Activated B cell treated with CpG ODN at 0.5 μM for 24 hours (primary cell): ENCODE measurements at places on chromosomes 7 and 10.

DNA sequence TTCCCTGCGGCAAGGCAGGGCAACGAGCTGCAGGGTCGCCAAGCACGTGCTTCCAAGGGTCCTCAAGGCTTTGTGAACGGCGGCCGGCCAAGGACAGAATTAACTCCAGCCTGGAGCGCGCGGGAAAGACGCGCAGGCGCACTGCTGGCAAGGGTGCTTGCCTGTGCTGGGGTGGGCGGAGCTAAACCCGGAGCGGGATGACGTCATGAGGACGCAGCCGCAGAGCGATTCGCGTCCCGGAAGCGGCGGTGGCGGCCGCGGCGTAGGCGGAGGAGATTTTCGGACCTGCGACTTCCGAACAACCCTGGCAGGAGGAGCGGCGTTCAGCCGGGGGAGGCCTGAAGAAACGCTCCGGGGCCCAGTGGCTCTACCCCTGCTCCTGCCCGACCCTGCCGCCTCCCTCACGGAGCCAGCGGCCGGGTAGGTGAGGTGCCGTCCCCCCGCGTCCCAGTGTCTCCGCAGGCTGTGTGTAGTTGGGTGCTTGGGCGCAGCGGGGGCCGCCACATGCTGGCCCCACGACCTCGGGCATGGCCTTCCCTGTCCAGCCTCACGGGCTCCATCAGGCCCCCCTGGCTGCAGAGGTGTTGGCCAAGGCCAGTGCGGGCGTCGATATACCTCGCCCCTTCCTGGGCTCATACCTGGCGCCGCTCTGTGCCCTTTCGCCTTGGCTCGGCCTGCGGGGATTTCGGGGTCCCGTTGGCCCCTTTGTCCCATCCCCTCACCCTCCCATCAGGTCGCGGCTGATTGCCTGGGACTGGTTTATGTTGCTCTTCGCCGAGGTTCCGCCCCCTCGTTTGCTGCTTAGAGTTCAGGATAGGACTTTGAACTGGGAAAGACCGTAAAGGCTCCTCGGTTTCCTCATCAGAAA lies at the start of gene ZFYVE27:
TSS of gene ZFYVE27 (plus strand) at position 227 of the 868 bp plus-strand sequence. CDS start 1,350 bp downstream, outside the sequence.
- peak; percentile 94 for DNase-seq

- no peak for DNase-seq
These were observed 155.7 kb downstream of the PTPRN2 start for GRCh38 chr7:158431941-158432347.

GRCh38 chr7:128937271-128937646 lies 468 bp upstream of the IRF5 start:
- DNase-seq = no peak

- DNase-seq = no peak
These were observed 62.1 kb upstream of the COL13A1 start for GRCh38 chr10:69739634-69740033.

- no peak for DNase-seq
These were observed 67.8 kb downstream of the ZNF248 start for GRCh38 chr10:37789590-37789989.

GRCh38 chr10:83592337-83592935 lies 546.9 kb upstream of the GHITM start:
- DNase-seq = no peak

GRCh38 chr10:7388602-7389001 lies 22.2 kb downstream of the SFMBT2 start:
- no peak for DNase-seq

- DNase-seq = no peak
These were observed 1110.8 kb upstream of the POT1 start for GRCh38 chr7:126040114-126041045.

DNA sequence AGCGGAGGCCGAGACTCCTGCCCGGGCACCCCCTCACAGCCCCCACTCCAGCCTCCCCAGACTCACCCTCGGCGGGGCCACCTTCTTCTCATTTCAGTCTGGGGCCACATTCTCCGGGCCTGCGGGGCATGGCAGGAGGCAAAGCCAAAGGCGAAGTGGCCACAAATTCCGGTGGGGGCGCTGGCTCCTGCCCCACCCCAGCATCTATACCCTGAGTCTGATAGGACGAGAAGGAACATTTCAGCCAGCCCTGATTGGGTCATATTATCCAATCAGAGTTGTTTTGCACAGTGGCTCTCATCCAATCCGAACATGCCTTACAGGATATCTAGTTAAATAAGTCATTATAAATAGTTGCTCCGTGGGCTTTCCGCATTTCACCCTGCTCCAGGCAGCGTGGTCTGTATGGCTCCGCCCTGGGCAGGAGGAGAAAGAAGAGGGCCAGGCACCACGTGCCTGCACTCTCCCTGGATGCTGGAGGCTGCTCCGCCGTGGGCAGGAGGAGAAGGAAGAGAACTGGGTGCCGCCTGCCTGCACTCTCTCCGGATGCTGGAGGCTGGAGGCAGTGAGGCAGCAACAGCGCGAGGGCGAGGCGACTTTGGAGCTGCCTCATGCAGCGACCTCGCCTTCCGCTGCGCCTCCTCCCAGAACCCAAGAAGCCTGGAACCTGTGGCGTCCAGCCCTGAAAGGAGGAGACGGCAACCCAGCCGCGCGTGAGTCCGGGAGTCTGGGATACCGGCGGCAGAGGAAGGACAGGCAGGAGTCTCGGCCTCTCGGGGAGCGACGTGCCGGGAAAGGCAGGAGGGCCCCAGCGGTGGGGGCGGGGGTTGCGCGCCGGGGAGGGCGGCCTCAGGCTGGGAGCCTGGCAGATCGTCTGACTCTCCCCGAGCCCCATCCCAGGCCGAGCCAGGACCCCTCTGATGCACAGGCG lies 162.9 kb downstream of the ZNF33B start:
- DNase-seq = no peak

DNA sequence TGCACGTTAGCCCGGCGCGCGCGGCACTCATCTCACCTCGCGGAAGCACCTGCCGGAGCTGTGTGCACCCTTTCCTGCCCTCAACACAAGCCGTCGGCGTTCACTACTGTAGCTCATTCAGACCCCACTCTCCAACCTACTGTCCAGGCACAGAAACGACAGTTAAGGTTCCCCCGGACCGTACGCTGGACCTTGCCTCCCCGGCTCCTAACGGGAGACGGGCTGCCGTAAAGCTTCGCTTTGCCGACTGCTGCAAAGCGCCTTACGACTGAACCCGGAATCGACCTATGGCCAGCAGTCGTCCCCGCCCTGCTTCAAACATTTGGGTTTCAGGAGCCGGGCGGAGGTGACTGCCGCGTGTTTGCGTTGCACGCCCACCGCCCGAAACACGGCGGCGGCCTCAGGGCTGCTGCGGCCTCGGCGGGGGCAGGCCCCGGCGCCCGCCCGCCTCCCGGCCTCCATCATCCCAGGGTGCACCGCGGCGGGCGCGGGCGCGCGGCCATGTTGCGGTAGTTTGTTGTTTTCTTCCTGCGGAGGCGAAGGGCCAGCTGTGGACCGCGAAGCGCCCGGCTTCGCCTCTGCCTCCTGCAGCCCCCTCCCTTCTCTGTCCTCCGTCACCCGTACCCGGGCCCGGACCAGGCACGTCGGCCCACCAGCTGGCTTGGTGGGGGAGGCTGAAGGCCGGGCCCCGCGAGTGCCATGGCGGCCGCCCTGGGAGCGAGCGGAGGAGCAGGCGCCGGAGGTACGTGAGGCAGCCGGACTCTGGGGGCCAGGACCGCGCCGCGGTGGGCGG lies at the start of gene RBM33:
TSS of gene RBM33 (plus strand) at position 484 of the 793 bp plus-strand sequence. CDS start at position 700, 216 bp downstream.
- peak; percentile 86 for DNase-seq

DNA sequence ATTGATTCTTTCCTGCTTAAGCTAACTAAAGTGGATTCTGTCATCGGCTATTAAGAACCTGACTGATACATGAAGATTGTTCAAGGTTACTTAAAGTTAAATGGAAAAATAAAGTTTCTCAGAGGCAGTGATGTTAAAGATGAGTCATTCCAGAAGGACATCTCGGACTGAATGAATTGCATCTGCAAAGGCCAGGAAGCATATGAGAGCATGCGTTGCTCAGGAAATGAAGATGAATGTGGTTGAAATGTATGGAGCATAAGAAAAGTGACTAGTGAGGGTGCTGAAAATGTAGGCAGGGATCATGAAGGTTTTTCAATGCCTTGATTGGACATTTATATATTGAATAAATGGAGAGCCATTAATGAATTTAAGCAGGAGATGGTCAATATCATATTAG lies 133.9 kb upstream of the GHITM start:
- DNase-seq = no peak

DNA sequence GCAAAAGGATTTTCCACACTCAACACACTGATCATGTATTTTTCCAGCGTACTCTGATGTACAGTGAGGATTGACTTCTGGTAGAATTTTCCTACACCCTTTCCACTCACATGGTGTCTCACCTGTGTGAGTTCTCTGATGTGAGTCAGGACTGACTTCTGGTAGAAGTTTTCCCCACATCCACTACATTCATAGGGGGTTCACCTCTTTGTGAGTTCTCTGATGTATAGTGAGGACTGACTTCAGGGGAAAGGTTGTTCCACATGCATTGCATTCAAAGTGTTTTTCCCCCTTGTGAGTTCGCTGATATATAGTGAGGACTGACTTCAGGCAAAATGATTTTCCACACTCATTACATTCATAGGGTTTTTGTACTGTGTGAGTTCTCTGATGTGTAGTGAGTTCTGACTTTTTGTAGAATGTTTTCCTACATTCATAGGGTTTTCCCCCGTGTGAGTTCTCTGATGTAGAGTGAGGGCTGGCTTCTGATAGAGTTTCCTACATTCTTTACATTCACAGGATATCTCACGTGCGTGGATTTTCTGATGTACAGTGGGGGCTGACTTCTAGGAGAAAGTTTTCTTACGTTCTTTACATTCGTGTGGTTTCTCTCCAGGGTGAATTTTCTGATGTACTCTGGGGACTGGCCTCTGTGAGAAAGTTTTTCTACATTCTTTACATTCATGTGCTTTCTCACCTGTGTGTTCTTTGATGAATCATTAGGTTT lies 146.5 kb downstream of the GLRX3 start:
- DNase-seq = no peak

DNA sequence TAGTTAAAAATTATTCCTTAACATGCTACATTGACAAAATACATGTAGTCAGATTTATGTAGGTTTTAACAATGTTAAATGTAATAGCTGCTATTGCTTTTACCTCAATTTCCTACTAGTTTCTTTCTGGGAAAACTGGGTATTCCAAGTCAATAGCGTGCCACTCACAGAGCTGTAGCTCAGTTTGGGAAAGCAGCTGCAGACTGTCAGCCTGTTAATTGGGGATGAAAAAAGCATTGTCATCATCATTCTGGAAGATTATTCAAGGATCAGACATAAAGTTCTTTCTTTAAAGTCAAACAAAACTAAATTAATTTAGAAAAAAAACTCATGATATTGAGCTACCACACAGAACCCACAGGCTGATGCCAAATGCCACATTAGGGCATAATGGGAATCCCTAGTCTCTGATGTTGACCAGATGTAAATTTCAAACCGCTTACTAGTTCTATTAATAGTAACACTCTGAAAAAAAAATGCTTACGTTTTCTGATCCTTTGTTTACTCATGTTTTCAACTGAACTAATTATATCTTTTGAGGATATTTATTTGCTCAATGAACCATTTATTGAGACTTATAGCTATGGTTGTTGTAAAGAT lies 19.6 kb upstream of the AGMO start:
- DNase-seq = no peak

DNA sequence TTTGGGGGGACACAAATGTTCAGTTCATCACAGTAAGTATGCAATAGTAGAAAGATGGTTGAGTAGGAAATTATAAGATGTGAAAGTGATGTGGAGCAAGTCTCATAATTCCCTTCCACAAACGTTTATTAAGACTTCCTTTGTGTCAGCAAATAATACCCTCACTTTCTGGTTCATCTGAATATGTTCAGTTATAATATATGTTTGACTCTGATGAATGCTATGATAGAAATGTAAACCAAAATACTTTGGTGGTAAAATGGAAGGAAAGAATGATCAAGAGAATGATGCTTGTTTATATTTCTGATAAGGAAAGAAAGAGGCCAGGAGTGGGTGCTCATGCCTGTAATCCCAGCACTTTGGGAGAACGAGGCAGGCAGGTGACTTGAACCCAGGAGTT lies 111.7 kb upstream of the PLXDC2 start:
- no peak for DNase-seq

DNA sequence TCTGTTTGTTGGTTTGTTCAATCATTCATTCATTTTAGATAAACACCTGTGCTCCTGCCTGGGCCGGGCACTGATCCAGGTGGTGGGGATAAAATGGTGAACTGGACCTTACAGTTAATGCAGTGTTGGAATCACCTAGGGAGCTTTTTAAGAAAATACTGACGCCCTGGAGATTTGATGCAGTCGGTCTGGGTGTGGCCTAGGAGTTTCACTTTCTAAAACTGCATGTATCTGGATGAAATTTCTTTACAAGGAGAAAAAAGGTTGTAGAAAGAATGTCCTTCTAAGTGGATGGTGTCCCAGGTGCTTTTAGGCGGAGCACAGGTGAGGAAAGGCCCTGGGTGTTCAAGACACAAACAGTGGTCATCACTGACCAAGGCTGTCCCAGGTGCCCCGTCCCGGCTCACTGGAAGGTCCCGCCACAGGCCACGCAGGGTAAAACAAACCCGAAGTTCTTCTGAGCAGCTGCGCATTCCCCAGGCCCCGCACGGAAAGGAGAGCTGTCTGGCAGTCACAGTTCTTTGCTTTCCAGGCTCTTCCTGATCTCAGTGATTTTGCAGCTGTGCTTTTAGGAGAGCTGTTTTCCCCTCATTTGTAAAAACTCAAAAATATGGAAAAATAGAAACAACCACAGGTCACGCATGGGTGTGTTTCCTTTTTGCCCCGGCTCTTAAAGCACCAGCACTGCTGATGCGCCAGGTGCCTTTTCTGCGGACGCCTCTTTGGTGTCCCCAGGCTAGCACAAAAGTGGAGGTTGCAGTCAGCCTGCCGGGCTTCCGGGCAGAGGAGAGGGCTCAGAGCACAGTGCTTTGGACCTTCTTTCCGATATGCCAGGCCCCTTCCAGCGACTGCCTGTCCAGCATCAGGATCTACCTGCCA lies 161.9 kb downstream of the GRK5 start:
- DNase-seq = peak; percentile 46

- DNase-seq = no peak
These were observed 74.8 kb downstream of the VWA2 start for GRCh38 chr10:114313866-114314265.

DNA sequence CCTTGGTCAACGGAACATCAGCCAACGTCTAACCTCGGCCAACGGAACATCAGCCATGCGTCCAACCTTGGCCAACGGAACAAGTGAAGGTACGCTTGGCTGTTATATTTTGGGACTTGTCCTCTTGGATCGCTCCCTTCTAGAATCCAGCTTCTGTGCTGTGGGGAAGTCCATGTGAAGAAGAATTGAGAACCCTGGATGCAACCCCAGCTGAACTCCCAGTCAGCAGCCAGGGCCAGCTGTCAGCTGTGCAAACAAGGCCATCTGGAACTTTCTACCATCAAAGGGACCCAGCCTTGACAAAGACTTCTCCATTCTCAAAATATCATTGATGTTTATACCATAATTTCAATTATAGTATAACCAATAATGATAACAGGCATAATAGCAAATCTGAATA lies 43.3 kb upstream of the ITGA8 start:
- no peak for DNase-seq

DNA sequence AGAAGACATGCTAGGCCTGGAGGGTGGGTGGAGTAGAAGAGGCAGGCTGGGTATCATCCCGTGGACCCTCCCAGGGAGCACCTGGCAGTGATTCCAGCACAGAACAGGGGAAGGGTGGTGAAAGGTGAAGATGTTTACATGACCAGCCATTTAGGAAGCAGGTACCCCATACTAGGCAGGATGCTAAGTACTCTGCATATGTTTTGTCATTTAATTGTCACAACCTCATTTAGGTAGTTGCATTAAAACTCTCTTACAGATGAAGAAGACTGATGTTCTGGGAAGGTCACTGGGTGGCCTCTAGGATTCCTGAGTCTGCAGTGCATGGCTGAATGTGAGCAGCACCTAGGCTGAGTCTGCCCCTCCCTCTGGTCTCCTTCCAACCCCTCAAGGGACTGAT lies 15.2 kb downstream of the ITPRIP start:
- no peak for DNase-seq
